ENCODE measurements at places on chromosomes 6 and 20.

DNA sequence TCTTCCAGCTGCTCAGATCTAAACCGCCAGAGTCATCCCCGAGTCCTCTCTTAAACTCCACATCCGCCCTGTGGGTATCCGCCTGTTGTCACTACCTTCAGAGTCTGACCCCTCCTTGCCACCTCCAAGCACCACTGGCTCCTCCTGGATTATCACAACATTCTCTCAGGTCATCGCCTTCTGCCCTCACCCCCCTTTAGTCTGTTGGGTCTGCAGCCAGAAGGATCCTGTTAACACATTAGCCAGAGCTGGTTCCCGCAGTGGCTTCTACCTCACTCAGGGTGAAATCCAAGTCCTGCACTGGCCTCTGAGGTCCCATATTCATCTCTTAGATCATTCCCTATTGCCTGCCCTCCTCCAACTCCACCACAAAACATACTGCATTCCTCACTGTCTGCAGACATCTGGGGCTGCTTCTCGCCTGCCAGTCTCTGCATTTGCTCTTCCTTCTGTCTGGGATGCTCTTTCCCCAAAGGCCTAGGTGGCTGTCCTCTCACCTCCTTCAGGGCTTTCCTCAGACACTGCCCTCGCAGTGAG lies 34.1 kb downstream of the TNXB start:
- H3K36me3 ChIP-seq, result no peaks in the 10 kb centered on the region
- H3K27me3 ChIP-seq, result no peaks in the 10 kb centered on the region
- no peak overlapping the region for H3K27ac ChIP-seq

DNA sequence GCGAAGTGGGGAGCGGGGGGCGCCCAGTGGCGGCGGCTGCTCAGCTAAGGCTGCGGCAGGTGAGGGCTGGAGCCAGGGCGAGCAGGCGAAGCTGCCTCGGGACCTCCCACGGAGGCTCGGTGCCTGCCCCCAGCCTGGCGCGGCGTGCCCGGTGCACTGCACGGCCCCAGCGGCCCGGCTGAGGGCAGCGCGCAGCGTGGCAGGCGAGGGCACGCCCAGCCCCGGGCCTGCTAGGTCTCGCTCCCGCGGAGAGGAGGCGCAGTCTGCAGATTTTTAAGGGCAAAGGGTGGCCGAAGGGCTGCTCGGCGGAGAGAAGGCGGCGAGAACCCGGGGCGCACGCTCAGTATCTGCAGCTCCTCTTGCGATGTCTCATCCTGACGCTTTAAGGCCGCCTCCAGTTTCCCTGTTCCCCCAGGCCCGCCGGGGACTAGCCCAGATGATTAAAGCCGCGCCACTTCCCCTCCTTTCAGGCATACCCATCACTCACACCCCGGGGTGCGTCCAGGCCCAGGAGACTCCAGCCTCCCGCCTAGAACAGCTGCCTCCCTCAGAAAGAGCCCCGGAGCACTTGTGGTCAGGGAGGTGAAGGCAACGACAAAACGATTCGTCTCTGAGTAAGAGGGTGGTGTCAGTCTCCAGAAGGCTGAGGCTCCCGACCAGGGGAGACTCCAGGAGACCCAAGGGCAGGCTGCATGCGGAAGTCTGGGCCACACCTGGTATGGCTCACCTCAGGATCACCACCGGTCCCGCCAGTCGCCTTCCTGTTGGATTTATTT lies at the start of gene FERMT1:
Gene FERMT1 (minus strand): TSS at position 158 of the 776 bp plus-strand sequence. CDS start 3,476 bp downstream, outside the sequence.
- no peaks in the 10 kb centered on the region for H3K36me3 ChIP-seq
- peaks cover 6% of the 10 kb centered on the region for H3K4me1 ChIP-seq
- no peak within 1 kb of the TSS for H3K4me3 ChIP-seq
- DNase-seq, result no peak

- H3K27me3 ChIP-seq, result no peaks in the 10 kb centered on the region
- H3K4me3 ChIP-seq, result no peak overlapping the region
- DNase-seq, result no peak
- no peak overlapping the region for H3K27ac ChIP-seq
- H3K36me3 ChIP-seq, result no peaks in the 10 kb centered on the region
Observed at GRCh38 chr6:70151616-70152015, 151.3 kb downstream of the COL9A1 start.

DNA sequence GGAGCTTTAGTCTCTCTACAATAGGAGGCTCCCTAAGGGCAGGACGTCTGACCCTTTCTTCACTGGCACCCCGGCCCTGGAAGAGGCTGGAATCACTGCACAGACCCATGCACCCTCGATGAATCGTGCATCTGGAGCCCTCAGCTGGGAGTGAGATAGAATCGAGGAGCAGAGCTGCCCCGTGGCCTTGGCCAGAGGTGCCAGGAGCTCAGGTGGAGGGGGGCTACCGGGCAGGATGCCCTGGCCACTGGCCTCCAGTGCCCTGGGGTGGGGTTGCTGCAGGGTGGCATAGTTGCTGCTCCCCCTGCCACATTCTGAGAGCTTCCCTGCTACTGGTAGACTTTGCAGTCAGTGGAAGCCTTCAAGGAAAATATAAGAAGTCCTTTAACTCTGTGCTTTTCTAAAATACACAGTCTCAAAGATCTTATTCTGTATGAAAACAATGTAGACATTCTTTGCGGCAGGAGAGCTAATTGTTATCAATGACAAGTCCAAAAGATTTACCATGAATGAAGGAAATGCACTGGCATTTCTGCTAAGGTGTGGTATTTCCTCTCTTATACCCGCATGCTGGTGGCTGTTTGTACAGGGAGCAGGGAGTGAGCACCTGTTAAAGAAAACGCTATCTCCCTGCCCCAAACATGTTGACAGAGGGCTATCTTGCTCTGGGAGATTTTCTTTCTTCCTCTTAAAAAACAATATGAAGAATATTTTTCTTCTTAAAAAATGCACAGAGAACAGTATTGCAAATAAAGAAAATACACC lies 122.8 kb downstream of the C6orf118 start:
- no peaks in the 10 kb centered on the region for H3K36me3 ChIP-seq
- no peak overlapping the region for H3K4me3 ChIP-seq
- no peaks in the 10 kb centered on the region for H3K4me1 ChIP-seq
- no peak for DNase-seq

GRCh38 chr6:49909563-49909962 lies 43.2 kb upstream of the CRISP1 start:
- no peak overlapping the region for H3K4me3 ChIP-seq
- H3K27ac ChIP-seq, result no peak overlapping the region
- no peaks in the 10 kb centered on the region for H3K4me1 ChIP-seq
- H3K36me3 ChIP-seq, result no peaks in the 10 kb centered on the region
- H3K27me3 ChIP-seq, result no peaks in the 10 kb centered on the region

DNA sequence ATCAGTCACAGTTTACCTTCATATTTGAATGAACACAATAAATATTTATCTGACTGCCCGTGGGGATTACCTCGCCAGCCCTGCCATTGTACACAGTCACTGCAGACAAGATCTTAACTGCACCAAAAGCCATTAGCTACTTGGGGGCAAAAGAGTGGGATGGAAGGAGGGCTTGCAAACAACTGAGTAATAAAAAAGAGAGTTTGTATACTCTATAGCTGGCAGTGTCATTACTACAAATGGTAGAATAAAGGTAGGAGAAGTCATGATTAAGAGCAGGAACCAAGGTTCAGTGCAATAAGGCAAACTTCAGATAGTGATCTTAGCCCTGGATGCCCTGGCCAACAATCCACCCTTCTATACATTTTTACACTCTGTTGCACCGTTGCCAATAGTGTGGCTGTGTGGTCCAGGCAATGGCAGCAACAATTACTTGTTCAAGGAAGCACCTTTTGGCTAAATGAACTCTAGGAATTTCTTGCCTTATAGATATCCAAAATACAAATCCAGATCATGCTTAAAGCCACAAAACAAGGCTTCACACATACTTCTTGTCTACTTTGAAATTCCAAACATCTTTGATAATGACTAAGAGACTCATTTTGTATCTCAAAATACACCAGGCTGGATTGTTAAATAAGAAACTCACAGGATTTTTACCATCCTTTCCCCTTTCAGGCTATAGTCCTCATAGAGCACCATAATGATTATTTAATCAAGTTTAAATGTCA lies 955.4 kb upstream of the ADGRB3 start:
- no peaks in the 10 kb centered on the region for H3K4me1 ChIP-seq
- H3K36me3 ChIP-seq, result no peaks in the 10 kb centered on the region
- no peaks in the 10 kb centered on the region for H3K27me3 ChIP-seq
- H3K27ac ChIP-seq, result no peak overlapping the region

- H3K27ac ChIP-seq, result no peak overlapping the region
- H3K4me1 ChIP-seq, result no peaks in the 10 kb centered on the region
- peaks cover 8% of the 10 kb centered on the region for H3K36me3 ChIP-seq
- DNase-seq, result no peak
- no peaks in the 10 kb centered on the region for H3K27me3 ChIP-seq
- no peak overlapping the region for H3K4me3 ChIP-seq
Observed at GRCh38 chr6:28383235-28384142, 16.1 kb downstream of the ZSCAN12 start.

- no peak overlapping the region for H3K27ac ChIP-seq
- no peaks in the 10 kb centered on the region for H3K36me3 ChIP-seq
- peaks cover 22% of the 10 kb centered on the region for H3K27me3 ChIP-seq
- no peak for DNase-seq
- peaks cover 11% of the 10 kb centered on the region for H3K4me1 ChIP-seq
- peak overlapping the region; percentile 63 for H3K4me3 ChIP-seq
Observed at GRCh38 chr6:21595285-21596144, 2.0 kb downstream of the SOX4 start.

GRCh38 chr6:9563568-9563967 lies 851.3 kb downstream of the TFAP2A start:
- no peaks in the 10 kb centered on the region for H3K36me3 ChIP-seq
- no peaks in the 10 kb centered on the region for H3K4me1 ChIP-seq
- DNase-seq, result no peak
- no peak overlapping the region for H3K27ac ChIP-seq
- no peaks in the 10 kb centered on the region for H3K27me3 ChIP-seq
- no peak overlapping the region for H3K4me3 ChIP-seq

- H3K27ac ChIP-seq, result no peak overlapping the region
- H3K4me3 ChIP-seq, result no peak overlapping the region
- H3K36me3 ChIP-seq, result no peaks in the 10 kb centered on the region
Observed at GRCh38 chr20:3420211-3420707, 12.8 kb upstream of the DNAAF9 start.

DNA sequence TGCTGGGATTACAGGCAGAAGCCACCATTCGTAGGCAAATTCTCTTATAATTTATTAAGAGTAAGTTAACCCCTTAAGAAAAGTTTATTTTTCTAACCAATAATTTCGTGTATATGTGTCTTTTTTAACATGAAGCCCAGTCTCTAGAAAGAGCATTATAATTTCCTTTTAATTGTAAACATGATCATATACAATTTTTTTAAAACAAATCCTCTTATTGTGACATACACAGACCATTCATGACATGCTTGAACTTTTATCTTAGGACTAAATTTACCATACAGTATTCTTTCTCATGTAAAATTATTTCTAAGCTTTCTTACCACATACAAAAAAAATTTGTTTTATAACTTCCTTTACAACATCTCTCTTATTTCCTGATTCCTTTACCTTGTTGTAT lies 6.7 kb downstream of the ACOT13 start:
- no peaks in the 10 kb centered on the region for H3K36me3 ChIP-seq
- no peaks in the 10 kb centered on the region for H3K27me3 ChIP-seq
- H3K4me3 ChIP-seq, result no peak overlapping the region
- DNase-seq, result no peak
- H3K27ac ChIP-seq, result no peak overlapping the region

GRCh38 chr6:14337152-14337551 lies 219.6 kb downstream of the CD83 start:
- H3K4me1 ChIP-seq, result no peaks in the 10 kb centered on the region
- no peak for DNase-seq
- H3K4me3 ChIP-seq, result no peak overlapping the region
- no peaks in the 10 kb centered on the region for H3K36me3 ChIP-seq
- H3K27me3 ChIP-seq, result no peaks in the 10 kb centered on the region

- H3K27me3 ChIP-seq, result no peaks in the 10 kb centered on the region
- DNase-seq, result no peak
- H3K27ac ChIP-seq, result no peak overlapping the region
- H3K4me3 ChIP-seq, result no peak overlapping the region
Observed at GRCh38 chr6:138523347-138524210, 24.3 kb upstream of the NHSL1 start.

DNA sequence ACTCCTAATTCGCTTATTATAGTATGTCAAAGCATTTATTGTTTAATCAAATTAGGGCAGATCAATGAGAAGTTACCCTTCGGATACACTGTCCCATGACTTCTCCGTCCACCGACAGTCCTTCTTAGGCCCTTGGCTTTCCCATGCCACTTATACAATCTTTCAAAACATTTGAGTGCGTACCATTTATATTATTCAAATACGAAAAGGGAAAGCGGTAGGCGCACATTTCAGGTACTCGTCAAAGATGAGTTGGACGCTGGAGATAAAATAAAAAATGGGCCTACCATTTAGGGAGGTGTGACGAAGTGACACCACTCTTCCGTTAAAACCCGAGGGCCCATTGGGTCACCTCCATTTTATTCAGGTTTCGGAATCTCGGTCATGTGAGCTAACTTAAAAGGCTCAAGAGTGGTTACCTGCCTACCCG lies 542 bp upstream of the AFG1L start:
- no peaks in the 10 kb centered on the region for H3K27me3 ChIP-seq
- DNase-seq, result no peak
- H3K27ac ChIP-seq, result peak overlapping the region; percentile 95
- H3K36me3 ChIP-seq, result no peaks in the 10 kb centered on the region
- peak overlapping the region; percentile 95 for H3K4me3 ChIP-seq

DNA sequence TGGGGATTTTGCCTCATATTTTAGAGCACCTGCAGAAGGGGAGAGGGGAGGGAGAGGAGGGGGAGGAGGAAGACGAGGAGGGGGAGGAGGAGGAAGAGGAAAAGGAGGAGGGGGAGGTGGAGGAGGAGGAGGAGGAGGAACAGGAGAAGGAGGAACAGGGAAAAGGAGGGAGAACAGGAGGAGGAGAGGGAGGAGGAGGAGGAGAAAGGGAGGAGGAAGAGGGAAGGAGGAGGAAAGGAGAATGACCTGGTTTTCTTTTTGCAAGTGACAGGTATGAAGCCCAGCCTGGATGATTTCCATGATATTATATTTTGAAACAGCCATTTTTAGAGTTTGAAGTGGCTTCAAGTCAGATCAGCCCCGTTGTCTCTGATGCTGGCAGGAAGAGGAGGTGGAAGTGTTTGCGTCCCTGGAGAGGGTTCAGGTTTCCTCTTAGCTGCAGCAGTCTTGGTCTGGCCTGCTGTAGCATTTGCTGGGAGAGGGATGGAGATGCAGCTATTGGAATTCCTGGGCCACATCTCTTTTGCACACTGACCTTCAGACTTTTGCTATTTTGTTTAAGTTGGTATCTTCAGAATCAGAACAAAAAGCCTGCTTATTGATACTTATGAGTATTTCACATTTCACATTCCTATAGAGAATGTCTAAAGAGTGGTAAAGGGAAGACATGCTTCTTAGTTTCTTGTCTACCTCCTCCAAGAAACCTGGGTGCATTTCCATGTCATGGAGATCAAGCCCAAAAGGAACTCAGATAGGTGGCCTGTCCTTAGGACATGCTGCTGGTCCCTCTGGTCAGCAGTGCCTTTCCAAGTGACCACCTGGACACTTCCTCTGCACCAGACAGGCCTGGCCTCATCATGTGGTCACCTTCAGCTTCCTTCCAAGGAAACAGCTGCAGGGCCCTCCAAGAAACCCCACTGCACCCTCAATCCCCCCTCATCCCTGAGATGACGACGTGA lies 54.3 kb upstream of the IYD start:
- no peaks in the 10 kb centered on the region for H3K4me1 ChIP-seq
- H3K27me3 ChIP-seq, result no peaks in the 10 kb centered on the region
- no peak overlapping the region for H3K27ac ChIP-seq
- no peak for DNase-seq

All from effector memory CD4-positive, alpha-beta T cell (primary cell).